ENCODE measurements at places on chromosomes 3 and 15.

DNA sequence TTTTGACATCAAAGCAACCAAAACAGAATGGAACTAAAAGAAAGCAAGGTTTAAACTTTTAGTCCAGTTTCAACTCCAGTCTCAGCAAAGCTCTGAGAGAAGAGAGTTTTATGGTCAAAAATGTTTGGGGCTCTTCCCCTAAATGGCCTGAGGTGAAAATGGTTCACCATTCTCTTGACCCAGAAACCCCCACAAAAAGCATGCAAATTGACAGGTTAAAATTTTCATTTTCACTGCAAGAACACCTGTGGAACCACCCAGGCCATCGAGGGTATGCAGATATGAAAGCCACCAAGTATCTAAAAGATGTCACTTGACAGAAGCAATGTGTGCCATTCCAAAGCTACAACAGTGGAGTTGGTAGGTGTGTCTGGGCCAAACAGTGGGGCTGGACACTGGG, 195.0 kb downstream of the MAGI1 start:
- no peak for DNase-seq

- no peak for DNase-seq
These were observed 9.2 kb downstream of the ARF4 start for GRCh38 chr3:57587905-57588304.

- no peak for DNase-seq
These were observed 22.9 kb upstream of the SLC4A7 start for GRCh38 chr3:27507111-27507510.

GRCh38 chr3:21752749-21753347, 1.8 kb upstream of the ZNF385D start:
- peak; percentile 6 for DNase-seq

All from NCI-H1930 (cell line).